ENCODE measurements at places on chromosomes 11 and 22.
A peak's percentile ranks its signal among the peaks of the same experiment; 100 is the strongest.

- no peak for DNase-seq
Measured at GRCh38 chr22:31569126-31569525, 72.8 kb downstream of the SFI1 start.

DNA sequence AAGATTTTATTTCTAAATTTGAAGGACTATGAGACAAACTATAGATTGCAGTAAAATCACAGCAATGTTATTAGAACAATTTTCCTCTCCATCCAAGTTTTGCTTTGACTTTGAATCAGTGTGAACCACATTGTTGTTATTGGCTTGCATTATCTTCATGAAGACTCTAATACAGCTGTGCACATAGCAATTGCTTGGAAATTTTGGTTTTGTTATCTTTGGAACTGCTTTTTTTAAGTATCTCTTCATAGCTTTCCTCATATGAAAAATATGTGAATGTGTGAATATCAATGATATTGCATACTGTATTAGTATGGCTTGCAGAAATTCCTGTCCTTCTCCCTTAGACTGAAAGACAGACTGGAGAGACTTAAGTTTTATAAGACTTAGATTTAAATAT, 666.6 kb downstream of the LUZP2 start:
- DNase-seq: peak; percentile 42

DNA sequence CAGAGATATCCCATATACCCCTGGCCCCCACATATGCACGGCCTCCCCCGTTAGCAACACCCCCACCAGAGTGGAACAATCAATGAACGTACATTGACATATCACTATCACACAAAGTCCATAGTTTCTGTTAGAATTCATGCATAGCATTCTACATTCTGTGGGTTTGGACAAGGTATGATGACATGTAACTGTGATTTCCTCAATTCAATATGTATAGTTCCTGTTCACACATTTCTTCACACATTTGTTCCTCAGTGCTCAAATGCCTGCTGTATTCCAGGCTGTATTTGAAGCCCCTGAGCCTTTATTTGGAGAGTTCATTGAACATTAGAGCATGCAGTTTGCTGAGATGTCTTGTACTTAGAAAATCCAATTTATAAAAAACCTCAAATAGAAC, 69.9 kb downstream of the PTPRJ start:
- no peak for DNase-seq

DNA sequence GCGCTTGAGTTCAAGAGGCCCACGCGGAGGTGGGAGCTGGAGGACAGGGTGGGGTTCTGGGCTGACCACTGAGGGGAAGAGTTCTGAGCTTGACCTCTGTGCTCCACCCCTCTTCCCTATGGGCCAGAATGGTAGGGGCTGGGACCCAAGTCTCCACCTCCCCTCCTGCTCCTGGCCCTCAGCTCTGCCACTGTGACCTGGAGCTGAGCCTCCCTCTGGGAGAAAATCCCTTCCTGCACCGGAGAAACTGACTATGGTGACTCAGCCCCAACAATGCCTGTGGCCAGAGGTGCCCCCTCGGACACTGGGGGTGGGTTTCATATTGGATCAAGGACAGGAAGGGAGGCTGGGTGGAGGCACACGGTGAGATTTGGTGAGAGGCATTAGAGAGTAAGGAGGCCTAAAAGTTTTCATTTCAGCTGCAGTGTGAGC, 23.0 kb downstream of the RELT start:
- DNase-seq: no peak

DNA sequence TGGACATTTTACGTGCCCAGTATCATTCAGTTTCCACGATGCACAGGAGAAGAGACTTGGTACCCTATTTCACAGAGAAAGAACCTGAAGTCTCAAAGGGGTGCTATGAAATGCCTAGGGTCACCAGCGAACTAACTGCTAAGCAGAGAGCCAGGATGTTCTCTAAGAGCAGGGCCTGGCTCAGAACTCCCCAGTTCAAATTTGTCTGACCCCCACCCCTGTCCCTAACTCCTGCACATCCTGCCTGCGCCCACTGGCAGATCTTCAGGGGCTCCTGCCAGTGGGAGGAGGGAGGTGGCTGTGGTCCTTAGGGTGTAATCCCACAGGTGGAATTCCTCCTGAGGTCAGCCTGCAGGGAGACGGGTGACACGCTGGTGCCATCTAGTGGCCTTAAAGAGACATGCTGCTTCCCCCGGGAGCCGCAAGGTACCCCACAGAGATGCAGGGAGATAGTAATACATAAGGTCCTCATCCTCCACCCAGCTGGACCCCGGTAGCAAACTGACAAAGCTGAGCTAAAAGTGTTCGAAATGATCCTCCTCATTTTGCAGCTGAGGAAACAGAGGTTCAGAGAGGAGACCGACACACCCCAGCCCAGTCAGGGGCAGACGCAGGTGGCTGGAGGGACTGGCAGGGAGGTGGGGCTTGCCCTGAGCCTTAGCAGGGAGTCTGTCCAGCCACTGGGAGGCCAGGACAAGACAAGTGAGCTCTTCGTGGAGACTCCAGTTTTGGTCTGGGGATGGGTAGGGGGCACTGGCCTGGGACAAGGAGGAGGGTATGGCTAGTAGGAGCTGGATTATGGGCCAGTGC, 34.1 kb downstream of the MB start:
- no peak for DNase-seq

GRCh38 chr11:14537134-14537599, 17.0 kb upstream of the PSMA1 start:
- DNase-seq: no peak

DNA sequence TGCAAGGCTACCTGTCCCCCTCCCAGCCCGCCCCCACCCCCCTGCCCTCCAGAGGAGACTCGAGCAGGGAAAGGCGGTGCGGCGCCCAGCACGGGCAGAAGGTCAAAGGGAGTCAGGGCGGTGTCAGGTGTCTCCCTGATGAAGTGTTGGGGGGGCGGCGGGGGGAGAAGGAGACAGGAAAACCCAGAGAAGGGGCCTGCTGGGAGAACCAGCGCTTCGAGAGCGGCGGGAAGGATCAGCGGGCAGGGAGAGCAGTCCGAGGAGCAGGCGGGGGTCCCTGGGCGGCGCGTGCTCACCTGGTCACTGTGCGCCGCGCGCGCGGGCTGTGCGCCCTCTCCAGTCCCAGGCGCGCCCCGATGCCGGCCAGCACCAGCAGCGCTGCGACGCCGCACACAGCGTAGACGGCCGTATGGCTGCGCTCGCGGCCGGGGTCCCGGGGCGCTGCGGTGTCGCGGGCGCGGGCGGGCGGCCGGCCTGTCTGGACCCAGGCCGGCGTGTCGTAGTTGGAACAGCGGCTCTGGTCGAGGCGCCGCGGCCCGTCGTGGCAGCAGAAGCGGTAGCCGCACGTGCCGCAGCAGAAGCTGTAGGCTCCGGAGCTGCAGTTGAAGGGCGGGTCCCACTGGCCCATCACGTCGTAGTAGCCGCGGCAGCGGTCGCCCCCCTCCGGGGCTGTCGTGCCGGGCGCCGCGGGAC, 886 bp downstream of the SHISA8 start:
- no peak for DNase-seq

DNA sequence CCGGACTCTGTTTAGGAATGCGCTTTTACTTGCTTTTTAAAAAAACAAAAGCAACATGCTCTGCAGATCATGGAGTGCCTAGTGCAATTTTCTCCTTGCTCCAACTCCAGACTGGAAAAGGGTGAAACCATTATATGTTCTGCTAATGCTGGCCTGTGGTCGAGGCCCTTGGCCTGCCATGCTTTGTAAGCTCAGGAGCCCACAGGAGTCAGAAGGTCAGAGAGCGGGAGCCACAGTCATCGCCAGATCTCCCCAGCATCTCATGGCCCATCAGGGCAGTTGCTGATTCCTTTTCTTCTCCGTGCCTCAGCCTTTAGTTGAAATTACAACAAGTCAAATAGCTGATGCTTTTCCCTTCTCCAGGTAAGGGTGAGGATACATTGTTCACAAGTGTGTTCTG, 80.3 kb downstream of the DDIAS start:
- DNase-seq: no peak

GRCh38 chr11:125756050-125756449, 10.0 kb downstream of the PATE1 start:
- no peak for DNase-seq

DNA sequence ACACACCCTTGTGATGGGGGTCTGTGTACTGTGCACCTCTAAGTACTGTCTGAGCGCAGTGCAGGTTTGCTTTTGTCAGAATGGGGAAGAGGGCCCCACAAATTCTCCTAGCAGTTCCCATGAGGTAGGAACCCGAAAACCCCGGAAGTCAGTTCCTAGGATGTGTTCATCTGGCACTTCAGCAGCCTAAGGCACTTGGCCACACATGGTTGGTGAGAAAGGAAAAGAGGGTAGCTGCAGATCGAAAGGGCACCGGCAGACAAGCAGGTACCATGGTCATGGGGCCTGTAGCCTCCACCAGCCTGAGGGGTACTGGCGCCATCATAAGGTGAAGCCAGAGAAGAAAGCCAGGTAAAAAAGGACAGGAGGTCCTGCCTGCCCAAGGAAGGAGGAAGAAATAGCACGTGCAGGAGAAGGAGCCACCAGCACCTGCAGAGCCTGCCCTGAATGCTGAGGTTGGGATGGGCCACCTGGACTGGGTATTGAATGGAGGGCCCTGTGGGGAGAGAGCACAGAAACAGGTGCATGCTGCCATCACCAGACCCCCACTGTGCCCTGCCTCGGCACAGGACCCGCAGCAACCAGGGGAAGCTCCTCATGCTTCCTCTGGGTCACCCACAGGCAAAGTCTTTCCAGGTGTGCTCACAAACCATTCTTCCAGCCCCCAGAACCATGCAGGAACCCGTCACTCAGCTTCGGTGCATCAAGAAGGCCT, 8.1 kb upstream of the CASTOR1 start:
- DNase-seq: no peak

GRCh38 chr11:62477927-62478326, 59.1 kb downstream of the SCGB1A1 start:
- DNase-seq: no peak

- DNase-seq: no peak
Measured at GRCh38 chr11:83007909-83008580, 63.7 kb downstream of the RAB30 start.

GRCh38 chr11:110295531-110296225, 736 bp downstream of the RDX start:
- DNase-seq: no peak

DNA sequence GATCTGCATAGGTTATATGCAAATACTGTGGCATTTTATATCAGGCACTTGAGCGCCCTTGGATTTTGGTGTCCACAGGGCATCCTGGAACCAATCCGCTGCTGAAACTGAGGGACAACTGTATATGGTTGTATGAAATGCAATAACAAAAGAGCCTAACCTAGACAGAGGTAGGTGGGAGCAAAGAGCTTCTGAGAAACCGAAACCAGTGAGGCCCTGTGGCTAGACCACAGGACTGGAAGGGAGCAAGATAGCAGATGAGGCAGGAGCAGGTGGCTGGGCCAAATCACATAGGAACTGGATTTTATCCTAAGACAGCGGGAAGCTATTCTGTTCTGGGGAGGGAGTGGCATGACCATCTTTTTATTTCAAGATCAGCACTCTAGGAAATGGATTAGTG, 30.1 kb downstream of the RCN1 start:
- DNase-seq: no peak

GRCh38 chr22:38049812-38050619, 7.2 kb upstream of the PICK1 start:
- DNase-seq: no peak

DNA sequence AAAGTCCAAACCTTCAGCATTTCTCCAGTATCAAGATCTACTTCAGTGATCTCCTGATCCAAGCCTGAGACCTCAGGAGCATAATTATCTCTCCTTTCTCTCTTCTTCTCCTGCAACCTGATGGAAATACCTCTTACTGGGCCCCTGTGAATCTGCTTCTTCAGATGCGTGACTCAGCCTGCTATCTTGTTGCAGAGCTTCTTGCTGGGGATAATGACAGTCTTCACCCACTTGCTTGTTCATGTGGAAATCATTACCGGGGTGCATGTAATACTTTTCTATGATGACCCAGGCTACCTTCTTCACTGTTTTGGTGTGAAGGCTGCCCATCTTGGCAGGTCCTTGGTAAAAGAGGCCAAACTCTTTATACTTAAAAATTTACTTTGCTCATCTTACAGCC, 140.0 kb upstream of the POU2AF2 start:
- no peak for DNase-seq

DNA sequence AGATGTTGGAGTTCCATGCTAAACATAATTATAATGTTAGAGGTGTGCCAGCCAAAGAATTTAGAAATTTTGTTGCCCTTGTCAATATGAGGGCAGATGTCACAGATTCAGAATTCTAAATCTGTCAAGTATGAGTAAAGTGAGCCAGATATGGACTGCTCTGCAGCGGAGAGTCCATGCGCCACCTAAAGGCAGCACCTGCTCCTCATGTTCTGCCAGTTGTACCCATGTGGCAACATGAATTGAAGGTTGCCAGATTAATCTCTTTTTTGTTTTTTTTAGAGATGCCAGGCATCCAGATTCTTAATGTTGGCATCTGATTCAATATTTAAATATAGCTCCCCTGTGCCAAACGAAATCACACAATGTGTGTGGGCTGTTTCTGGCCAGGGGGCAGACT, 678.6 kb upstream of the ANO5 start:
- no peak for DNase-seq

DNA sequence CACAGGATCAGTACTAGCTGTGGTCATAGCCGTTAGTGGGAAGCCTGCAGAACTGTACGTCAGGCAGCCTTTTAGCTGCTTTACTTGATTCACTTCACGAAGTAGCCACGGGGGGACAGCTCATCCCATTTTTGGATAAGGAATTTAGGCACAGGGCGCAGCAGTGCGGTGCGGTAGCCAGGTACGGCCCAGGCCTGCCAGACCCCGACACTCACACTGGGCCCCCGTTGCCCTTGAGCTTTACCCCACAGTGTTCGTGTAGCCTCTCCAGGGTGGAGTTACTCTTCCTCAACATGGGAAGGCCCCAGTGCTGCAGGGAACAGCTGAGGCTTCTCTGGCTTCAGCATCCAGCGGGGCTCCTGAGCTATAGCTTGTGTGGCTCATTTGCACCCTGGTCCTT, 59.4 kb downstream of the SBF1 start:
- no peak for DNase-seq

GRCh38 chr22:41732096-41732772, 32.9 kb downstream of the MEI1 start:
- no peak for DNase-seq

- DNase-seq: no peak
Measured at GRCh38 chr22:50270666-50271394, 650 bp upstream of the MAPK11 start.

DNA sequence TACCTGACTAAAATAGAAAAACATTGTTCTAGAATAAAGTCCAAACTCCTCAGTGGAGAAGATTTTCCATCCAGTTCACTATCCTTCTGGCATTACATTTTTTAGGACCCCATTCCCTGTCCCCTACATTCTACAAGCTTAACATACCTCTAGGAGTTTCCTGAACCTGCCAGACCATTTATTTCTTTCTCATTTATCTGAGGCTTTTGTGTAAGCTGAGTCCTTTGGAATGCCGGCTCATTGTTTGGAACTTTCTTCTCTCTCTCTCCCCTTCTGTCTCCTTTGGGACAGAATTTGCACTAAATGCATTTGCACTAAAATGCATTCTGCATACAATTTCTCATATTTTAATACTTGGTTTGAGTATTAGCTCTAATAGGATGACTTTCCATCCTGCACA, 393.0 kb upstream of the ANO3 start:
- no peak for DNase-seq

GRCh38 chr22:36413022-36413775, 25.4 kb upstream of the MYH9 start:
- DNase-seq: no peak

Data from non-pigmented ciliary epithelial cell (primary cell).